ENCODE measurements at places on chromosomes 13 and 19. TPM values are rescaled to one million over a fixed set of nuclear protein-coding genes. Genes with fewer than 3 reads are reported as not detected.

The ADAMTS10 gene
- 19.0 TPM for total RNA-seq

The TNNT1 gene
- total RNA-seq, result 0.89 TPM

The PGLYRP2 gene
- total RNA-seq, result 0.34 TPM

The LGALS13 gene
- not detected for total RNA-seq

The KLK15 gene
- total RNA-seq, result not detected

The CYP2S1 gene
- 13.2 TPM for total RNA-seq

- DNase-seq, result no peak
Measured at GRCh38 chr13:27833206-27833605, 40.9 kb downstream of the GSX1 start.

- no peak for DNase-seq
Measured at GRCh38 chr19:13037731-13038130, 42.5 kb downstream of the NFIX start.

GRCh38 chr19:3350014-3350663, 16.2 kb upstream of the NFIC start:
- DNase-seq, result no peak

GRCh38 chr19:37997911-37998344, 90.9 kb downstream of the SIPA1L3 start:
- DNase-seq, result no peak

DNA sequence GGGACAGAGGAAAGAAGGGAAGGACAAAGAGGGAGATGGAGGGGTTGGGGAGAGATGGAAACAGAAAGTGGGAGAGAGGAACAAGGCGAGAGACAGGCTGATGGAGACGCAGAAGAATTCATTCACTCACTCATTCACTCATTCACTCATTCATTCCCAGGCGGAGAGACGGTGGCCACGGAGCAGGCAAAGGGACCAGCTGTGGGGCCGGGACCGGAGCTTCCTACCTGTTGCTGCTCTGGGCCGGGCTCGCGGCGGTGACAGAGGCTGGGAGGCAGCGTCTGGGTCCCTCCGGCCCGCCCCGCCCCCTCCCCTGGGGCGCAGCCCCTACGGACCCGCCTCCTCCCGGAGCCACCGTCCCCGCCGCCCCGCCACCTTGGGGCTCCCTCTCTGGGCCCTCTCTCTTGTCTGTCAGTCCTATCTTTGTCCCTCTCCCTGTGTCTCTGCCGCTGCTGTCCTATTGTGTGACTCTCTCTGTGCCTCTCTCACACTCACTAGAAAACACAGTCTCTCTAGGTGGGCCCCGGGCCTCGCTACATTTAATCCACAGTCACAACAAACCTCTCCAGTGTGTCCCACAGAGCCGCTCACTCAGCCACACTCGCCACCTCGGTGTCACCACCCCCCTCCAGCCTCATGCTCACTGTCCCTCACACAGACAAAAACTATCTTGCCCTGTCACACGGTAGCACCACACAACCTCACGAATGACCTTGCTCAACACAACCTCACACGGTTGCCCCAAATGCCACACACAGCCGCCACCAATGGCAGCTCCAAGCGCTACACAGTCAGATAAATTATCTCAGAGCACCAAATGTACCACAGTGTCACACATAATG, at the start of gene GNG8:
GNG8 (minus strand) TSS at position 283 of the 842 bp plus-strand sequence. CDS start 1,520 bp downstream, outside the sequence.
- DNase-seq, result no peak

DNA sequence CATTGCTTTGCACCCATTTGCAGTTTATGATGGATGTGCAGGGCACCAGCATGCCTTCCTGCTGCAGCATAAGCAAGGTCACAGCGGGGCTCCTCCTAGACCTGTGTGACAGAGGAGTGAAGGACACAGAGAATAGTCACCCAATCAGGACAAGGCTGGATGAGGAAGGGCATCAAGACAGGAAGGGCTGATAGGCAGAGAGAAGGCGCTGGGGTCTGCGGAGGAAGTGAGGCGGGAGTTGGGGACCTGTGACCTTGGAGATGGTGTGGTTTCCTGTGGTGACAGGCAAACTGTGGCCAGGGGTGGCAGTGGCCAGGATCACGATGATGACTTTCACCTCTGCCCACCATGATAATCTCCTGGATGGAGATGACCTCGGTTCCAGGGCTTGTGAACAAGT, 16.4 kb upstream of the KCTD15 start:
- no peak for DNase-seq

- no peak for DNase-seq
Measured at GRCh38 chr19:6078068-6078467, 32.2 kb downstream of the RFX2 start.

- no peak for DNase-seq
Measured at GRCh38 chr13:28299916-28300315, 161.6 kb downstream of the PAN3 start.
